ENCODE measurements at places on chromosomes 4 and X.

DNA sequence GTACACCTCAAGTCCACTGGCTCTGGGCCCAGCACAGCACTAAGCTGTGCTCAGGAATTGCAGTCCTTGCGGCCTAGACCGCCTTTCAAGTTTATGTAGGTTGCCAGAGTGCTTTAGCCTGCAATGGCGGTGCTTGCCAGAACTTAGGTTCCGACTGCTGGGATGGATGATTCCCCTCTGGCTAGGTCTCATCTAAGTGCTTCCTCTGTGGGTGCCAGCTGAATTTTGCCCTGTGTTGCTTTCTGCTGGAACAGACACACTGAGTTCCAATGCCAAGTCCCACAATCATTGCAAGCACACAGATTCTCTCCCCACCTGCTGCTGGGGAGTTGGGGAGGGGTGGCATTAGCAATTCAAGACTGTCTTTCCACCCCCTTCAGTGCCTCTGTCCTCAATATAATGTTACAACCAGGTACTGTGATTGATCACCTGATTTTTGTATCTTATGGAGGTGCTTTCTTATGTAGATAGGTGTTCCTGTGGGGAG lies 129.5 kb downstream of the GRID2 start:
- no peak for DNase-seq

- no peak for DNase-seq
These were observed 1.7 kb upstream of the DCTD start for GRCh38 chr4:182918791-182919302.

GRCh38 chrX:341541-342101 lies 23.0 kb upstream of the GTPBP6 start:
- DNase-seq = no peak

DNA sequence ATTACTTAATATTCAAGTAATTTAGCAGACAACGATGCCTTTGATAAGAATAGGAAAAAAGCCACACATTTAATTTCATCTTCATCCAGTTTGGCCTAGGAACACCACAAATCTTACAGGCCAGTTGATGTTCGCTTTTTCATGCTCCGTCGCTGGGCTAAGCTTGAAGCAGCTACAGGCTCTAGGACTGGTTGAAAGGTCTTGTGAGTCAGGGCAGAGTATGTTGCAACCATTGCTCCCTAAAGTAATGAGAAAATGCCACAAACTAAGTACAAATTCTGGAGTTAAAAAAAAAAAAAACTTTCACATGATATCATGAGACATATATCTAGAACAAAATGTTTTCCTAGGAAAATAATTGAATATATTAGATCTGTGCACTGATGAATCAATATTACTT lies 123.8 kb downstream of the RPS6KA6 start:
- no peak for DNase-seq

DNA sequence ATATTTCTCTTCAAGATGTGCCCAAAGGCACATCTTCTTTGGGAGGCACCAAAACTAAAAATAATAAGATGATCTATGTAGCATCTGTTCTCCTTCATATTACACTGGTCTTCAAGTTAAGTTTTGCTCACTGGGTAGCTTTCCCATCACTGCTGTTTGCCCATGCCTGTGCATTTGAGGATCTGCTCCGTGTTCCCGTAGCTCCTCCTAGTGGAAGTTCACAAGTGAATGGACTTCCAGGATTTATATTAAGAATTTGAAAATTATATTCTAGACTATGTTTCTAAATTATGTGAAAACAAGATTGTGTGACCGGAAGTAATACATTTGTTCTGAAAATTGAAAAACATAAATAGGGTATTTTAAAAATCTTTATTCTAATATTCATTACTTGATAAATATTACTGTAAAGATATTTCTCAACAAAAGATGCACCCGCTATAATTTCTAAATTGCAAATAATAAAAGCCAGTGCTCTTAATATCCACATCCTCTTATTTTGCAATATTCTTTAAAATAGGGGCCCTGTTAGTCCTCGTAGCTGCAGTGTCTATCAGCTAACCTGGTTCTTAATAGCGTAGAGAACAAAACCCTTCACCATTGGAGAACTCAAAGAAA lies 147.7 kb downstream of the RBM46 start:
- DNase-seq = peak; percentile 10

- no peak for DNase-seq
These were observed 8.2 kb downstream of the FANCB start for GRCh38 chrX:14864631-14865030.

DNA sequence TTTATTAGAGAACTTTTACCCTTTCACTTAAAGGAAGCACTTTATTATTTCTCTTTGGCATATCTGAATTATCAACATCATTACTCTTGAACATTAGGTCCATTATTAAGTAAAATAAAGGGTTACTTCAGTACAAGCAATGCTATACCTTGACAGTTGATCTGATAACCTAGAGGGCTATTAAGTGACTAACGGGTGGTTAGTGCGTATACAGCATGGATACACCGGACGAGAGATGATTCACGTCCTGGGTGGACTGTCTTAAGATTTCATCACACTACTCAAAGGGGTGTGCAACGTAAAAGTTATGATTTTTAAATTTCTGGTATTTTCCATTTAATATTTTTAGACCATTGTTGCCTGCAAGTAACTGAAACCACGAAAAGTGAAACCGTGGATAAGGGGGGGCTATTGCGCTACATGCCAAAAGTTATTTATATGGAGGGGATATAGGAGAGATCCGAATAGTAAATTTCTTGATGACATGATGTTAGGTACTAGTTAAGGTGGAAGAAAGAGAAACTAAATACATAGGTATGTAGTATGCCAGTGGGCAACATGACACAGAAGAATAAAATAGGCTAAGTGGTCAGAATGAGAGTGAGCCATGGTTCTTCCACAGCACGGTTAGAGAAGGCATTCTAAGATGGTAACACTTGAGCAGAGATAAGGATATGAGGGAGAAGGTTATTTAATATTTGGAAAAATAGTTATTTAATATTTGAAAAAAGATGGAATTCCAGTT lies 230.8 kb upstream of the ANKRD50 start:
- DNase-seq = peak; percentile 35

DNA sequence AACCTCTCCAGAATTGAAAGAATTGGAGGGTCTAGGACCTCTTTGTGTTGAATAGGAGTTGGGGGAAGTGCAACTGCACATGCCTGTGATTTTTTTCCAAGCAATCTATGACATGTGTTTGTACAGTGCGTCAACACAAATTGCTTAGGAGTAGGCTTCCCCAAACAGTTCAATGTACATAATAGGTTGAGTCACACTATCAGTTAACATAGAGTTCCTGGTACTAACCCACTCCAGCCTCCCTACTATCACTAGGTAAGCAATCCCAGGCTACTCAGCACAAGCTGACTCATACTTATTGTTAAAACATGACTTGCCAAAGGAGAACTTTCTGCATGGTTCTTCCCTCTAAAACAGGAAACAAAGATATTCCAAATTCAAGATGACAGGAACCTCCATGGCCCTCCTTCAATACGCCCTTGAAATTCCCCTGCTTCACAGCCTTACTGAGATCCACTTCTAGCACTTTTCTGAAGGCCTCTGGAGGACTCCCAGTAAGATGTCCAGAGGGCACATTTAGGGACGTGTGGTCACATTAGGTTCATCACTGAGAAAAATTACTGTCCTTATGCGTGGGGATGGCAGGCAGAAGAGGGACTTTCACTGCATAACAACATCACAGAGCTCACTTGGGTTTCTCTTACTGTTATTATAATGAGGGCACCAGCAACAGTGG lies 8.4 kb upstream of the VSIG1 start:
- DNase-seq = peak; percentile 89

DNA sequence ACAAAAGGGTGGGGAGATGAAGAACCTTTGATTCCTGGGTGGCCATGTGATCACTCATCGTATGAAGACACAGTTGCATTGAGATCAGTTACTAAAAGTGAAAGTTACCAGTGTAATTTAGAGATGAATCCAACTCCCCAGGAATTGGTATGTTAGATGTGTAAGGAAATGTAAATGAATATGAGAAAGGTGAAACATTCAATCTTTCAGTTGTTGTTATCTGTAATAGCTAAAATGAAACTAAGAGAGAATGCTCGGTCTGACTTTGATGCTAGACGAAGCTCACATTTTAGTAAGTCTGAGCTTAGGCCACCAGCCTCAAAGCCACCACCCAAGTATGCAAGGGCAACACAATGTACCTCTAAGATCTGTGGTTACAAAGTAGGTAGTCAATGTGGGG lies 194.3 kb upstream of the POF1B start:
- DNase-seq = no peak

DNA sequence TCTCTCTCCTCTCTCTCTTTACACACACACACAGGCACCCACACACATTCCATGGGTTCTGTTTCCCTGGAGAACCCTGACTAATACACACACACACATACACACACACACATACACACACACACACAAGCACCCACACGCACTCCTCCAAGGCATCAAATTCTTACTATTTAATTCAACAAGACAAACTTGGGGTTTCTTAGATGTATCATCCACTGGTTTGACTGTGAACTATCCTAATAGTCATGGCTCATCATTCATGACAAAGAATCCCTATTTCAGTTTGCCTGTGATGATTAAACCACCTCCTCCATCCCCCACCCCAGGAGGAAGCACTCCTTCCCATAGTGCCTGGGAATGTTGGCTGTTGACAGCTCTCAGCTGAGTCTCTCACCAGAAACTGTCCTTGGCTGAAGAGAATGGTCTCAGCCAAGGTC lies 98.2 kb downstream of the USP46 start:
- no peak for DNase-seq

- DNase-seq = no peak
These were observed 80.9 kb downstream of the HMX1 start for GRCh38 chr4:8790749-8791148.

DNA sequence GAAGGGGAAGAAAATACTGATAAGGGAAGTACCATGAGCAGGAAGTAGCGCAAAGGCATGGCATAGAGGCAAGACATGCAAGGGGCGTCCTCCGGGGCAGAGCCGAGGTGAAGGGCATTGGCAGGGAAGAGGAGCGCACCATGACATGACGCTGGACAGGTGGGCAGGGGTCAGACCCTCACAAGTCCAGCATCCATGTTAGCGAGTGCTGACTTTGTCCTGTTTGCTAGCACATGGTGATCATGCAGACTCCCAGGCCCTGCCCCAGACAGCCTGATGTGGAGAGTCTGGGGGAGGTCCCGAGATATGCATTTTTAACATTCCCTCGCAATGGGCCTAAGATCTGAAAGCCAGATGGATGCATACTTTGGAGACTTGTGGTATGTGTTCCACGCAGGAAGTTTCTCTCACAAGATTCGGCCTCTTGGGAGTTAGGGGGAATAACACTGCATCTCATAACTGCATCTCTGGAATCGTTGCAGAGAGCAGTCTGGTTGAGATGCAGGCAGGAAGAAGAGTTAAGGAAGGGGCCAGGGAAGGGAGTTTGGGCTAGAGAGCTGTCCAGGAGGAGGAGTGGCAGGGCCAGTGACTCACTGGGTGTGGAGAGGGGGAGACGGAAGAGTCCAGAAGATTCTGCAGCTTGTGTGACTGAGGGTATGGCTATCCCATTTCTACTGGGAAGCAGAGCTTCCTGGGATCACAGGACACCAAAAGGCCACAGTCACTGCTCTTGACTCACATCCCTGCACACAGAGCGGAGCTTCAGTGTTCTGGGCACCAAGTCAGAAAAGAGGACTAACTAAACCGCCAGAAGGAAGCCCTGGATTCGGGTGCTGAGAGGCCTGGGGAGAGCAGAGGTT lies 59.7 kb downstream of the FAM184B start:
- no peak for DNase-seq

- no peak for DNase-seq
These were observed 3.7 kb downstream of the SHOX start for GRCh38 chrX:633985-634958.

GRCh38 chr4:23875317-23875716 lies 14.5 kb downstream of the PPARGC1A start:
- no peak for DNase-seq

DNA sequence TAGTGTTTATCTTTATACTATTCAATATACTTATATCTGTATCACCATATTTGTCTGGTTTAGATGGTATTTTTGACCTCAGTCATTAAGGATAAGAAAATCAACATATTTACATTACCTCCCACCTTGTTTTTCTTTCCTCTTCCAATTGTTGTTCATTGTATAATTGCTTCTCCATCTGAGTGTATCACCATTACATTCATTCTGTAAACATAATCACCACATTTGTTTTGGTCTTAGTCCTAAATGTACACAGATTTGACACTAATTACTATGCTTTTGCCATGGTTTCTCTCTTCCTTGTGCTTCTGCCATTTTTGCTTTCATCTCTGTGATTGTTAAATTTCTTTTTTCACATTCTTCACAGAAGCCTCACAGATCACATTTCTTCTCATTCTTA lies 12.7 kb downstream of the ARMCX6 start:
- DNase-seq = no peak

- no peak for DNase-seq
These were observed 124.6 kb downstream of the DHRSX start for GRCh38 chrX:2376166-2376565.

GRCh38 chrX:113512700-113513395 lies 672.2 kb upstream of the AMOT start:
- peak; percentile 1 for DNase-seq

All from A549 (cell line).